ENCODE measurements at places on chromosomes 2 and 18.

GRCh38 chr2:215771241-215771640, 242.1 kb downstream of the MREG start:
- peak; percentile 42 for DNase-seq

GRCh38 chr2:196475611-196476010, 163.9 kb upstream of the CCDC150 start:
- DNase-seq: no peak

DNA sequence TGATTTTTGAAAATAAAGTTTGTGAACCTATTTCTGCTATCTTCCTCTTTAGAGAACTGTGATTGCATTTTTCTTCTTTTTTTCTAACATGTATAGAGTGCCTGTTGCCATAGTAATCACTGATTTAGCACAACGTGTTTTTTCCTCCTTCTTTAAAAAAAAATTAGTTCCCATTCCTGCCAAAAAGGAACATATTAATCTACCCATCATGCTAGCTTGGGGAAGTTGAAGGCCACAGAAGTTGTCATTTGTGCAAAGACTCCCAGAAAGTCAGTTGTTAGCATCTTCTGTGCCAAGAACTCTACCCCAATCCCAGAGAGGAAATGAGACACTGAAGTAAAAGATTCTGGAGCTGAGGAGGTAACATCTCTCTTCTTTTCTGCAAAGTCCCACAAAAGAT, 57.3 kb downstream of the SLC8A1 start:
- DNase-seq: no peak

DNA sequence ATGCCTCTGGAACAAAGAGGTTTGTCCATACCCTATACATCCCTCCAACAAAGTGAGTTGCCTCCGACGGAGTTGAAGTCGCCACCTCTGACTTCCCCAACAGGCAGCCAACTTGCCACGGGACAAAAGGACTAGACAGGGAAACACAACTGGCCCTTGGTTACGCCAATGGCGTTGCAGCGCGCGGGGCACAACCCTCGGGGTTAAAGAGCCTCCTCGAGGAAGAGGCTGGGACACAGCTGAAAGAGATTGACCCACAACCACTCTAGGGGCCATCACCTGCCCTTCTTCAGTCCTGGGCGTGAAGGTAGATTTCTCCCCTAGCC, 545 bp downstream of the GTF3C2 start:
- DNase-seq: peak; percentile 49

- DNase-seq: no peak
Observed at GRCh38 chr2:69166812-69167468, 154.0 kb downstream of the ANTXR1 start.

GRCh38 chr2:69801745-69802290, 27.6 kb upstream of the GMCL1 start:
- DNase-seq: no peak

DNA sequence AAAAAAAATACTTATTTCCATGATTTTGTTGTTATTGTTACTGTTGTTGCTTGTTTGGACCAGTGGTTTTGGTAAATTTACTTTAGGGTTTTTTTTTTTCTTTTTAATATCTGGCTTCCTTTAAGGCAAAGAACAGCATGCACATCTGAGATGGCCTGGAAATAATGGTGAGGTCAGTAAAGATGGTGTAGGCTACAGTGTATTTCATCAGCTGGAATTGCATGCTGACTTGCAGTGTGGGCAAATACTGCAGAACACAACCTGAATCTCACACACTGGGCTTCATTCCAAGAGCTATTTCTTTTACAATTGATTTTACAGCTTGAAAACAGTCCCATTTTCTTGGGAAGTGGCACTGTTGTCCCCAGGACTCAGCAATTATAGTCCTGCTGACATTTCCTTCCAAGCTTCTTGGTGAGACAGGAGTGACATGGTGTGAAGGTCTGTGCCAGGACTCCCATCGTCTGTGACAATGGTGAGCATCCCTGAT, 376.1 kb upstream of the SOX11 start:
- no peak for DNase-seq

DNA sequence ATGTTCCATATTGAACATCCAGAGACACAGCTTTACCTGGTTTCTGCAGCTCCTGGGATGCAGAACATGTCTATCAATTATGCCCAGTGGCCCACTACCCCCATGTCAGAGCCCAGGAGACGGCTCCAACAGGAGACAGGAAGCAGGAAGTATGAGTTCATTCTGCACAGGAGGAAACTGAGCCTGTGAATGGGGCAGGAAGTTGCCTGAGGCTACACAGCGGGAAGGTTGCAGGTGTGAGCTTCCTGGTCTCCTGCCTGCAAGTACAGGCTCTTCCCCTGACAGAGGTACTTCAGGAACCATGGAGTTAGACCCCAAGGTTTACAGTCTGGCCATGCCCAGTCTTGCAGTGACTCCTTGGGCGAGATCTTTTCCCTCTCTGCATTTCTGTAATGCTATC, 2.8 kb upstream of the BOK start:
- no peak for DNase-seq
